ENCODE measurements at places on chromosomes 6 and 20.

- DNase-seq, result no peak
These were observed 303.0 kb downstream of the FOXC1 start for GRCh38 chr6:1912731-1913130.

- no peak for DNase-seq
These were observed 30.3 kb downstream of the BNIP5 start for GRCh38 chr6:36306375-36306774.

- no peak for DNase-seq
These were observed 103.3 kb upstream of the AGPAT4 start for GRCh38 chr6:161377116-161377515.

GRCh38 chr6:111995404-111995803 is 58.5 kb upstream of the CCN6 start:
- no peak for DNase-seq

GRCh38 chr6:78400076-78400475 is 467.3 kb upstream of the IRAK1BP1 start:
- DNase-seq, result no peak

DNA sequence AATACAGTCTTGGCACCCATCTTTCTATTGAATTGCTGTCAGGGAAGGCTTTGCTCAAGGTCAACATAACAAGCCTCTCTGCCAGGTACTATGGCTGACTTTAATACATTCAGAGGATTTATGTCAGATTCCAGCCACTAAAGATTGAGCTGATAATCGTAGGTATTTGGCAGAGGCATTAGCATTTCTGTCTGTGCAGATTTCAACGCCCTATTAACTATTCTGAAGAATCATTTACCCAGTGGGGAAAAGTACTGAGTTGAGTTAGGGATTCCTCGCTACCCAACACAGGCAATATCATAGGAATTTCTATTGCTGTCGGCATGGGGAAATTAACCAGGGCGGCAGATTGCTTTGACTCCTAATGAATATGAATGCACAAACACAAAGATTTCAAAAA is 233.7 kb upstream of the SPTLC3 start:
- DNase-seq, result no peak

DNA sequence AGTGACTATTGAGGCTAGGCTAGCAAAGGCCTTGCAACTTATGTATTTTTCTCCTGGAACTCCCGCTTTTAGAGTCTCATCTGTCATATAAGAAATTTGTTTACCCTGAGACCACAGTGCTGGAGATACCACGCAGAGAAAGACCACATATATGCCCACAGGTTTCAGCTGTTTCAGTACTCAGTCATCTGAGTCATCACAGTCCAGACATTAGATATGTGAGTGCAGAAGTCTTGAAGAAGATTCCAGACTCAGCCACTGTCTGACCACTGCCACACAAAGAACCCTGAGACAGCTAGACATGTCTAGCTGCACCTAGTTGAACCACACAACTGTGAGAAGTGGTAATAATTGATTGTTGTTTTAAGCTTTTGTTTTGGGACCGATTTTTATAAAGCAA is 648.3 kb downstream of the EPM2A start:
- no peak for DNase-seq

GRCh38 chr20:20225325-20226043 is 142.4 kb upstream of the INSM1 start:
- DNase-seq, result no peak

- DNase-seq, result no peak
These were observed 862.6 kb downstream of the KIF16B start for GRCh38 chr20:15710636-15711035.

GRCh38 chr20:61569825-61570224 is 317.8 kb downstream of the CDH4 start:
- DNase-seq, result no peak

DNA sequence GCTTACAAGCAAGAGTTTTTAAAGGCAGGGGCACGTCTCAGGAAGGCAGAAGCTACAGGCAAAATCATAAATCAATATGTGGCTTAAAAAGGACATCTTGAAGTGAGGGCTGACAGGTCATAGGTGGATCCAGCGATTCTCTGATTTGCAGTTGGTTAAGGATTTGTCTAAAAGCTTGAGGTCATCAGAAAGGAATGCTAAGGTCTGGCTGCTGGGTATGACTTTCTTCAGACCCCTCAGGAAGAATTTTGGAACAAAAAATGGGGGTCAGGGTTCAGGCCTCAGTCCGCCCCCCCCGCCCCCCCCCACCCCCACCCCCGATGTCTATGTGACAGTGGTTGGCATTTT is 261.9 kb downstream of the CDH4 start:
- DNase-seq, result no peak

DNA sequence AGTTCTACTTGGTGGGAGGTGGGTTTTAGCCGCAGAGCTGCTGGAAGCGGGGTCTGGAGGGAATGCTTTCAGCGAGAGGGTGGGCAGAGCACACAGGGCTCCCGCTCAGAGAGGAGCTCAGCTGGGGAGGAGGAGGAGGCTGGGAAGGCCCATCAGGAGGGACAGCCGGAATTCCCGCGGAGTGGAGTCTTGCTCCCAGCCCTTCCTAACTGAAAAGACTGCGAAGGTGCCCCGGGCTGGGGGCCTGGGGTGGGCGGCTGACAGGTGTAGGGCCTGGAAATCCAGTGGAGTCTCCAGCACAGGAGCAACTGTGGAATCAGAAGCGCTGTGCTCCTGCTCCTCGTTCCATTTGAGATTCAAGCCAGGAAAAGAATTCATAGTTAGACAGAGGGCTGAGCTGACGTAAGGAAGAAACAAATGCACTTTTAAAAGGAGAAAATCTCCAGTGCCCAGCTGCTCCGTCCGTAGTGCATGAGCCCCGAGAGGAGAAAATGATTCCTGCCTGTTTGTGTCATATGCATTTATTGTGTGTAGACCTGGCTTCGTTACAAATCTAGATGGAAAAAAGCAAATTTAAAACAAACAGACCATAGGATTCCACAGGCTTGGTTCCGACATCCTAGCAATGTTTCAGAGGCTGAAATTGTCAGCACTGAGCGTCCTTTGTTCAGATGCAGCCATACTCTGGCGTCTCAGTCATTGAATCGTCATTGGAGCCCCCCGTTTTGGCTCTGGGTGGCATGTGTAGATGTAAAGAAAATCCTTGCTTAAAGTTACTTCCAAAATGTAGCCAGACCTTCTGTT is 197.7 kb downstream of the SMOC2 start:
- DNase-seq, result no peak

DNA sequence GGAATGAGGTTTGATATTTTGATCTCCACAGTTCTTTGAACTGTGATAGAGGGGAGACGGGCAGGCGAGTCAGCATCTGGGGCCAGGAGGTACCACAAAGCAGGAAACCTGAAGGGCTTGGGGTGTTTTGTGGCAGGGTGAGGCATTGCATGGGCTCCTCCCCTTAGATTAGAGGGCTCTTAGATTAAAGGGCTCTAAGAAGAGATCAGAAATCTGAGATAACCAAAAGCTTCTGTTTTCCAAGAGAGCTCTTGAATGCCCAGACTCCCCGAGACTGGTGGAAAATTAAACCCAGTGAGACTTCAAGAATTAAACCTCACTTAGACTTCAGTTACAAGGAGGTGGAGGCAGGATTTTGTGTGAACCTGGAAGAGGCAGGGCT is 2.4 kb upstream of the GPX5 start:
- no peak for DNase-seq

- no peak for DNase-seq
These were observed 202.8 kb upstream of the JAG1 start for GRCh38 chr20:10876558-10876957.

- no peak for DNase-seq
These were observed 318.9 kb downstream of the HDGFL1 start for GRCh38 chr6:22888163-22888752.

GRCh38 chr6:21284706-21285105 is 308.8 kb upstream of the SOX4 start:
- DNase-seq, result no peak

DNA sequence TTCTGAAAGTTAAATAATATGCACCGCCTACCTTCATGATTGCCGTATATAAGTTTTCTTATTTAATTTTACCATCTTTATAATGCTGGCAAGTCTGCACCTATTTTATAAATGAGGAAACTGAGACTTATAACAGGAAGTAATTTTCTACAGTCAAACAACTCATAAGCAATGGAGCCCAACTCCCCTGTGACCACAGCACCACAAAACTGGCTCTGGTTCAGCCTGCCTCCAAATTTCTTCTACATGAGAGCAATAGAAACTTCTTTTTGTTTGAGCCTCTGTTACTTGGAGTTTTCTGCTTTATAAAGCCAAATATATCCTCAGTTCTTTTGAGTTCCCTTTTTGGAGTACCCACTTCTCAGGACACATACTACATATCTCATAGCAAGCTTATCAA is 131.1 kb upstream of the HSF2 start:
- no peak for DNase-seq

GRCh38 chr6:89215391-89215790 is 1.8 kb downstream of the GABRR1 start:
- DNase-seq, result no peak

GRCh38 chr20:32999603-33000250 is 4.5 kb downstream of the SUN5 start:
- no peak for DNase-seq

- no peak for DNase-seq
These were observed 422.7 kb downstream of the TFAP2B start for GRCh38 chr6:51241376-51241775.

DNA sequence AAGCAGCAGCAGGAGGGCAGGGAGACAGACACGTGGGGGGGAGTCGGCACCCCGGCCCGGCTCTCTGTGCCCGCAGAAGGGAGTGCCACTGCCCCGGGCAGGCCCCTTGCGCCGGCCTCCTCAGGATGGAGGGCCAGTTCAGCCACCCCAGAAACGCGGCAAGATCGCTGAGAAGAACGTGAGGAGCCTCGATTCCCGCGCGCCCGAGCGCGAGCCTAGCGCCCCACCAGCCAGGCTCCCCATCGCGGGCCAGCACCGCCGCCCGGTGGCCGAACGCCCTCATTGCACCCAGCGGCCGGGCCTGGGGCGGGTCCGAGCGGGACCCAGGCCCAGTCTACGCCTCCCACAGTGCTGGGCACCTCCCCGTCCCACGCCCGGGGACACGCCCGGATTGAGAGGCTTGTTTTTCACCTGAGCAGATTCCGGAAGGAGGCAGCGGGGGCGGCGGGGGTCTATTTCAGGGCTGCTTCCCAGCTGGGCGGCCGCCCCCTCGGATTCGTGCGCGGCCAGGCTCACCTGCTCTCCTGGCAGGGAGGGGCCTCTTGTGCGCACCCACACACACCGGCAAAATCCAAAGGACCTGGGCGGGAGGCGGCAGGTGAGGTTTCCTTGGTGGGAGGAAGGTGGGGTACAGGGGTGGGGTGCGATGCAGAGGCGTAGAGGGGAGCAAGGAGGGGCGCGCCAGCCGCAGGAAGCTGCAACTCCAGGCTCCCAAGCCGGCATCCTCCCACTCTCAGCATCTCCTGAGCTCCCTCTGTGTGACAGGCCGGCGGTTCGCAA is 9.0 kb upstream of the GRM4 start:
- DNase-seq, result peak; percentile 45

- no peak for DNase-seq
These were observed 160.0 kb downstream of the SOD2 start for GRCh38 chr6:159533016-159533415.

DNA sequence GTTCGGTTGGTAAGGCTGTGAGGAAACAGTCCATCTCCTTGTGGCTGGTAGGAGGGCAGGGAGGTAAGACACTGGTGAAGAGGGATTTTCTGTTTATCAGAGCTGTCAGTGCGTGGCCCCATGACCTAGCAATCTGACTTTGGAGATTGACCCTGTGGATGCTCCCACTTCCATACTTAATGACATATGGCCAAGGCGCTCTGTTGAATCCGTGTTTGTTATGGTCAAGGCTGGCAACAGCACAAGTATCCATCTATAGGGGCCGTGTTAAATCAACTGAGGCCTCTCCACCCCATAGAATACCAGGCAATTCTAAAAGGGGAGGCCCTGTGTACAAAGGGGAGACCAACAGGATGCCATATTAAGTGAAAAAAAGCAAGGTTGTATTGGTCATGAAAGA is 25.6 kb upstream of the FOXC1 start:
- no peak for DNase-seq

GRCh38 chr6:158987657-158988056 is 12.3 kb downstream of the RSPH3 start:
- no peak for DNase-seq

DNA sequence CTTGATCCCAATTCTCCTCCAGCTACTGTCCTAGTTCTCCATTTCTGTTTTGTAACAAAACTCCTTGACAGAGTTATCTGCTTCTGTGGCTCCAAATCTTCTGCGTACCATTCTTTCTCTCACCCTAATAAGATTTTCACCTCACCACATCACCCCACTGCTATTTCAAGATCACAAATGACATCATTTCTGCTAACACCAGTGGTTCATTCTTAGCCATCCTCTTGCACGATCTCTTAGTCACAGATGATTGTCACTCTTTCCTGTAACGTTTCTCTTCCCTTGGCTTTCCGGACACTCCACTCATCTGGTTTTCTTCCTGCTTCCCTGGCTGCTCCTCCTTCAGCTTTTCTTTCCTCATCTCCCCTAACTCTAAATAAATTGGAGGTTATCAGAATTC is 56.8 kb upstream of the FABP7 start:
- DNase-seq, result no peak

DNA sequence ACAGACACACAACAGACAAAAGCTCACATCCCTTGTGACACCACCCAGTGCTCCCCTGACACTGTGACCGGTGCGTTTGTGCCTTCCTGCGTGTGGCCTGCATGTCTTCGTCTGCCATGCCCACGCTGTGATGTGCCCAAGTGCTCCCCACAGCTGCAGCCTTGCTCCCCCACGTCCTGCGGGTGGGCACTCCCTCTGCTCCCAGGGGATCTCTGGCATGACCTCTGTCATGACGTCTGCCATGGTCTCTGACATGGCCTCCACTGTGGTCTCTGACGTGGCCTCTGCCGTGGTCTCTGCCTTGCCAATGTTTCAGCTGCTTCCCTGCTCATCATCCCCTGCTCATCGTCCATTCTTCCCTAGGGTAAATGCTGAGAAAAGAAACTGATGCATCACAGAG is 200.9 kb downstream of the DLL1 start:
- DNase-seq, result no peak

DNA sequence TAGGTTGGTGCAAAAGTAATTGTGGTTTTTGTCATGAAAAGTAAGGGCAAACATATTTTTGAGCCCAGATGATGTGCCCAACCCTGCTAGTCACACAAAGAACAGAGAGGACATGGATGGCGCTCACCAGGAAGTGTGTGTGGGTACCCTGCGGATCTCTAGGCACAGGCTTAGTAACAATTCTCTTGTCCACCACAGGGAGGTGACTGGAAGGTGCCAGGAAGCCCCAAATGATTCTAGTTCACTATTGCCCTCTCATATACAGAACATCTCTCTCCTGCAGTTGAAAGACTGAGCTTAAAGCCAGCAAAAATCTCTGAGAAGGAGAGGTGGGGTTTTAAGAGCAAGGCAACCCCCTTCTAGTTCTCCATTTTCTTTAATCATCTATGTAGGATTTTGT is 272.1 kb upstream of the TAB2 start:
- no peak for DNase-seq

DNA sequence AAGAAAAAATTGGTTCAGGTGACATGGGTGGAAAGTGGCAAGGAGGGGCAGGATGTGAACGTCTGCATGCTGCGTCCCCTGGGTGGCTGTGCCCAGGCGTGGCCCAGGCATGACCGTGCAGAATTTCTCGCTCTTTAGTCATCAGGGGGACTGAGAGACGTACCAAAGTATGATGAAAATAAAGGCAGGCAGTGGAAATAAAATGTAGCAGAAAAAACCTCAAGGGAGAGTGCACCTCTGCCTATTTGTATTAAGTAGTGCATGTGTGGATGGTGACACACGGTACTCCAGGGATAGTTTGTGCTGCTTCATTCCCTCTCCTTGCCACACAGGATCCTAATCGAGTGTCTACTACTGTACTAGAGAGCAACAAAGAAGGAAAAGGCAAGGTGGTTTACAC is 81.1 kb downstream of the ATP9A start:
- no peak for DNase-seq

- no peak for DNase-seq
These were observed 98.9 kb upstream of the MARCKS start for GRCh38 chr6:113758214-113758613.
